LoVo (cell line): ENCODE measurements at places on chromosomes 12 and 14.

- peak; percentile 51 for DNase-seq
Observed at GRCh38 chr12:643475-644302, 19.6 kb downstream of the NINJ2 start.

DNA sequence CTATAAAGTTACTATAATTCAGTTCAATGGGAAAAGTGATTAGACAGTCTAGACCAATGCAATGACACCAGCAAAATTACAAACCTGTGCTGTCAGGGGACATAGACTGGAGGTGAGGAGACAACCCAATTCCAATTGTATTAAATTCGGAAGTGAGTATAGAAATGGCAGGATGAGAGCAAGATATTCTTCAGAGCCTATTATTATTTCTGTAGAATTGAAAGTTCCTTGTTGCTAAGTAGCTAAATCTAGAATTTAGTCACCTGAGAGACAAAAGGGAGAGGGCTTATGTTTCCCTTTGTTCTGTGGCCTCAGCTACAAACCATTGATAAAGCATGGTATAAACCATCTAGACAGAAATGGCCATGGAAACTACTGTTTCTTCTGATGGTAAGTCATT is at the start of gene ADAM21:
TSS of gene ADAM21 (plus strand) at position 301 of the 400 bp plus-strand sequence. CDS start 5,326 bp downstream, outside the sequence.
- DNase-seq: no peak

- DNase-seq: no peak
Observed at GRCh38 chr12:5210179-5210922, 166.7 kb downstream of the KCNA5 start.

- no peak for DNase-seq
Observed at GRCh38 chr12:10940389-10940788, 1.3 kb upstream of the TAS2R14 start.

DNA sequence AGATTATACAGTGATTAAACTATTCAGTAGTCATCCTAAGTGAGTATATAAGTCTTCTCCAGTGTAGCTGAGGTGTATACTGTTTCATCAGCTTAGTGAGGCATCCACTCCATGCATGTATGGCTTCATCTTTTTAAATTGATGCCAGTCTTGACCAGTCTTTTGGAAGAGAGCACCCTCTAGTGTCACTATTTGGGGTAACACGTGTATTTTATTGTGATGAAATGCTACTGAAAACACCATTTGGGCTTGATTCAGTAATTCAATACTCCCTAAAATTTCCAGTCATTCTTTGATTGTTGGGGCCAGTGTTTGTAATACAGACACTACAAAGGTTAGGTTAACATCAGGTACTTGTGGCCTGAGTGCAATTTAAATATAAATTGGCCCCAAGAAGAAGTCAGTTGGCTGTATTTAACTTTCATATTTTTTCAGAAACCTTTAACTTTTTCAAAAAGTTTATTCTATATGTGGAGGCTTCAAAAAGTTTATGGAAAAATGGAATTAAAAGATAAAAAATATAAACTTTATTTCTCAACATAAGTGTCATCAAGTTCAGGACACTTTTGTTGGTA is 35.3 kb downstream of the MIPOL1 start:
- peak; percentile 44 for DNase-seq

DNA sequence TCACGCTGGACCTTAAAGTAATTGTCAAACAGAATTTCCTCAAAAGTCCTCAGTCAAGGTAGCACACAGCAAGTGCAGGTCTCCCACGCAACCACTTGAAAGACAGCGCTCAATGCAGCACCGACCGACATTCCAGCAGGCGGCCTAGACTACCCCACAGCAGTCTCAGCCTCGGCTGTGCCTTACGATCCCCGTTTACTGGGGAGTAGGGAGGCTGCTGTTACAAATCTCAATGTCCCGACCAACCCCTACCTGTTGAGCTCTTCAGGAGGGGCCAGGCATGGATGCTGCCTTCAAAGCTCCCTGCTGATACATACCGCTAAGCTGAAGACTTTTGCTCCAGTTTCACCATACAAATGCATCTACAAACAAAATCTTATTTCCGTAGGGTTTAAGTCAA is 21.8 kb downstream of the VPS37B start:
- DNase-seq: no peak

GRCh38 chr12:18158774-18159557 is 69.0 kb upstream of the RERGL start:
- peak; percentile 34 for DNase-seq

- no peak for DNase-seq
Observed at GRCh38 chr12:132617822-132618682, 524 bp upstream of the P2RX2 start.

GRCh38 chr12:127773520-127773919 is 493.4 kb upstream of the TMEM132C start:
- DNase-seq: no peak

DNA sequence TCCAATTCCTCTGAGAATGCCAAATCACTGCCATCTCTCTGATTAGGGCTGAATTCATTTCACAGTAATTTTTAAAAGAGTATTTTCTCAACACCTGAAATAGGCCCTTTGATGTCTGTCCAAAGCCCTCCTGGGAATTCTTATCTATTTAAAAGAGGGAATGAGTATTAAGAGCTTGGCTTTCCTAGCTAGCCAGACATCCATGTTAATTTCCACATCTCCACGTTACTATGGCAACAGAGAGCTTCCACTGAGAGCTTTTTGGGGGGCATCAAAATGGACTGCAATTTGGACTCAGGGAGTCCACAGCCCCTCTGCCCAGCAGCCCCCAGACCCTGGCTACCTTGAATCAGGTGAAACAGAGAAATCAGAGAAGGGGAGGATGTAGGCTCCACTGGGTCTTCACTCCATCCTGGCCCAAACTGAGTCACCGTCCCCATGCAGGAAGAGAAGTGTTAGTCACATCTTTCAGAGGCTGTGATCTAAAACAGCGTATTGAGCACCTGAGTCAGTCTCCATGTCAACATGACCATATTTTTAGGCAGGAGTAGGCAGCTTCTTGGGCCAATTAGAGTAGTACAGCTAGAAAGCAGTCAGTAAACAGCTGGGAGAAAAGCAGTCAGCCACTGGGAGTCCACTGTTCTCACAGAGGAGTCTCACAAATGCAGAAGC is 7.0 kb upstream of the FICD start:
- no peak for DNase-seq

- DNase-seq: no peak
Observed at GRCh38 chr12:51726161-51726560, 122.4 kb downstream of the FIGNL2 start.

DNA sequence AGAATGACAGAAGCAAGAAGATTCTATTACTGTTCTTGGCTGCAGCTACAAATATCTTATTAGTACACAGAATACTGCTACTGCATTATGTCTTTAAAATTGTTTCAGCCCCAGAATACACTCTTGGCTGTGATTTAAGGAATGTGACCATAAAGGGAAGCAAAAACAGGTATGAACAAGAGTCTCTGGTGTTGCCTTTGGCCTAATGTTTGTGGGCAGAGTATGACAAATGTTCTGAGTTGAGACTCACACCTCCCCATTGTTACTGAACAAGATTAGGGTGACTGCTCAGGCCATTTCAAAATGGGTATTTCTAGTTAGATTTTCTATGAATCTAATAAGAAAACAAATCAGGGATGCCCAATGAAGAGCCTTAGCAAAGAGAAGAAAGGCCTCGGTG is 28.5 kb downstream of the TTC6 start:
- DNase-seq: no peak

- no peak for DNase-seq
Observed at GRCh38 chr12:33634544-33634943, 194.9 kb upstream of the SYT10 start.

- DNase-seq: no peak
Observed at GRCh38 chr14:99427632-99428300, 52.9 kb downstream of the SETD3 start.

DNA sequence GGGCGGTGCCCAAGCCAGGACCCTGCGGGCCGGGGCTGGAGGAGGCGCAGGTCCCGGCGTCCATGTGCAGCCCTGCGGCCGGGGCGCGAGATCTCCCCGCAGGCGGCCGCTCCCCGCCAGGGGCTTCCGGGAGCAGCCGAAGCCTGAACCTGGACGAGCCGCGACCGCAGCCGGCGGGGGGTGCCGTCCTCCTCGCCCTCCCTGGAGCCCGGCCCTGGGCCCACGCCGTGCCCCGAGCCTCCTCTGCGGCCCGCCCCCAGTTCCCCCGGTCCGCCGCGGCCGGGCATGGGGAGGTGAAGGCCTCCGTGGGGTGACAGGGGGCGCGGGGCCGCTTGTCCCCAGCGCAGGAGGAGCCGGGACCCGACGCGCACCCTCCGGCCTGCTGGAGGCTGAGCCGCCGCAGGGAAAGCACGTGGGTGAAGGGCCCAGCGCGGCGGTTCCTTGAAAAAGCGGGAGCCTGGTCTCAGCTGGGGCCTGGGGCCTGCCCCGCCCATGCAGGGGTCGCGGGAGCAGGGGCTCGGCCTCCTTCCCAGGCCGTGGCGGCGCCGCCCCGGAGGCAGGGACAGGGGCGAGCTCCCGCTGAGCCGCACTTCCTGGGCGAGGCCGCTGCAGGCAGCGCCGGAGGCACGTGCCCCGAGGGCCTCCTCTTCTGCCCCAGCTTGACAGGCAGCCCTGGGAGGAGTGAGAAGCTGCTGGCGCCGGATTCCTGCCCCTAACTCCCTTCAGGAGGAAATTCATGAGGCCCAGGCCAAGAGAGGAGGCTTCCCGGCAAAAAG is 55.6 kb upstream of the PPP2R5C start:
- no peak for DNase-seq

DNA sequence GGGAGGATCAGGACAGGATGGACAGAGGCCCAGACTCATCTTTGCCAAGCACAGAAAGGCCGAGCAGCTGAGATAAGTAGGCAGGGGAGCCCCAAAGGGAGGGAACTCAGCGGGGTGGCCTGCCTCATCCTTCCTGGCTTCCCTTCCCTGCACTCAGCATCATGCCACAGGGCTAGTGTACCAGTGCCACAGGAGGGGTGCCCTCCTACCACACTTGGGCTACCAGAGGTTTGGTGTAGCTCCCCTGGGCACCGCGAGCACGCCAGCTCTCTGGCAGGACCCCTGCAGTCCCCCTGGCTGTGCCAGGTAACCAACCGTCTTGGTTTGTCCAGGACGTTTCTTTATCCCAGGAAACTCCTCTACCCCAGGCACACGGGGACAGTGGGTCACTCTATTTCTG is 123.5 kb downstream of the ESRRB start:
- DNase-seq: no peak

- DNase-seq: no peak
Observed at GRCh38 chr14:100709289-100710284, 17.1 kb upstream of the DLK1 start.

DNA sequence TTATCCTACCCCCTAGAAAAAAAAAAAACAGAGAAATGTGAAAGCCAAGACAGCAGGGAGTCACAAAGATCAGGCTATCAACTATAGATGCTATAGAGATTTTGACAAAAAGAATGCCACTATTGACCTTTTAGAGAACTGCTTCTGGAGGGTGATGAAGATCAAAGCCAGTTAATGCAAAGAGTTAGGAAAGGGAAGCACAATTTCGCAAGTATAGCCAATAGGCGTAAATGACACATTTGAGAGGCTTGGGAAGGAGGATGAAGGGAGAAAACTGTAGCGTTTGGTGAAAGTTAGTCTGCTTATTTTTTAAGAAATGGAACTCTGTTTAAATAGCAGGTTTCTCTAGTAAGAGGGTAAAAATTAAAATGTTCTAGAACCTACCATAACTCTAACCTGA is 190.7 kb downstream of the DUSP6 start:
- no peak for DNase-seq

- no peak for DNase-seq
Observed at GRCh38 chr12:131261906-131262305, 308.2 kb downstream of the ADGRD1 start.

GRCh38 chr12:90333939-90334338 is 621.0 kb downstream of the CCER1 start:
- DNase-seq: no peak

DNA sequence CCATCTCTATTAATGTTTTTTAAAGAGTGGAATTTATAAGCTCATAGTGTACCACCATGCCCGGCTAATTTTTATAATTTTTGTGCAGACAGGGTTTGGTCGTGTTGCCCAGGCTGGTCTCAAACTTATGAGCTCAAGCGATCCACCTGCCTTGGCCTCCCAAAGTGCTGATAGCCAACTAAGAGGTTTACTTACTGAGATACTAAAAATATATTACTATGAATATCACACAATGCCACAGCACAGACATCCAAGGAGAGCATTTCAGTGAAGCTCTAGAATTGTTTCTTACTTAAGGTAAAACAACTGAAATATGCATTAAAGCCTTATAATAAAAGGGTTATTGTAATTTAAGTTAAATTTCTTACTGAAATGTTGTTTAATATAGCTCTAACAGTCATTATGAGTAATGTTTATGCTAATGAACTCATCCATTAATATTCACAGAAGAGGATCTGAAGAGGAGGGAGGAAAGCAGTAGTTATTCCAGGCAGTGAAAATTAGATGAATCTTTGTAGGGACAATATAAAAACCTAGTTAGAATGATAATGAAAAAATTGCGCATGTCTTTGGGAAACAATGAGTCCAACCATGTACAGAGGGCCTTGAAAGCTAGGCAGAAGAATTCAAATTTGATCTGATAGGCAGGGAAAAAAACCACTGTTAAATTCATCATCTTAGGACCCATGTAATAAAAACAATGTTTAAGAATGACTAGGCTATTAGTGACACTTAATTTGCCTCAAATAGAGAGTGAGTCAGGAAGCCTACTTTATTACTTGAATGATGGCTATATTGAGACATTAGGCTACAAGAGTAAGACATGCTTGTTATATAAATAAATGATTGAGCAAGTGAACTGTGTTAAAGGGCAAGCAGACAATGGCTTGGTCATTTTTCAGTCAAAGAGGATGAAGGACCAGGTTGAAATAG is 99.2 kb downstream of the SLC41A2 start:
- DNase-seq: no peak

- DNase-seq: no peak
Observed at GRCh38 chr14:56715938-56716337, 94.3 kb downstream of the OTX2 start.

DNA sequence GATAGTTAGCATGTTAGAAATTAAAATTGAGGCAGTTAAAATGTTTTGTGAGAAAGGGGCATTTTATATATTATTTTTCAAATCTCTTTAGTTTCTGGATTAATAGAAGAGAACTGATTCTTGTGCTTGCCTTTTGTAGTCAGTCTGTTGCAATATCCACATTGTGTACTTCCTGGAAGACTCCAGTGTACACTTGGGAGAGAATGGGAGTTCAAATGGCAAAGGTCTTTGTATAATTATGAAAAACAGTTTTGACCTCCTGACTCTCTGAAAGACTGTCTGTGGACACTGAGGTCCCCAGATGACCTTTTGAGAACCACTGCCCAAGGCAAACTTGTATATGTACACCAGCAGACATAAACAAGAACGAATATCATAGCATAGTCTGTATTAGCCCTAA is 12.1 kb downstream of the E2F7 start:
- no peak for DNase-seq

GRCh38 chr12:127723251-127723650 is 543.7 kb upstream of the TMEM132C start:
- no peak for DNase-seq

GRCh38 chr12:124426594-124427555 is 132.0 kb downstream of the RFLNA start:
- DNase-seq: no peak

DNA sequence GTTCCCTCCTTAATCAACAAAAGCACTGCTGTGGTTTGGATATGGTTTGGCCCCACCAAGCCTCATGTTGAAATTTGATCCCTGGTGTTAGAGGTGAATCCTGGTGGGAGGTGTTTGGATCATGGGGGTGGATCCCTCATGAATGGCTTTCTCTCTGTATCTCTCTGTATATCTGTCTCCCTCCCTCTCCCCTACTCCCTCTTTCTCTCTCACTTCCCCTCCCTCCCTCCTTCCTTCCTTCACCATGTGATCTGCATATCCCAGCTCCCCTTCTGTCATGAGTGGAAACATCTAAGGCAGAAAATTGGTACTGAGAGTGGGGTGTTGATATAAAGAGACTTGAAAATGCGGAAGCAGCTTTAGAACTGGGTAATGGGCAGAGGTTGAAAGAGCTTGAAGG is 5.2 kb downstream of the GSKIP start:
- DNase-seq: no peak
